ENCODE measurements at places on chromosomes 4 and X.

DNA sequence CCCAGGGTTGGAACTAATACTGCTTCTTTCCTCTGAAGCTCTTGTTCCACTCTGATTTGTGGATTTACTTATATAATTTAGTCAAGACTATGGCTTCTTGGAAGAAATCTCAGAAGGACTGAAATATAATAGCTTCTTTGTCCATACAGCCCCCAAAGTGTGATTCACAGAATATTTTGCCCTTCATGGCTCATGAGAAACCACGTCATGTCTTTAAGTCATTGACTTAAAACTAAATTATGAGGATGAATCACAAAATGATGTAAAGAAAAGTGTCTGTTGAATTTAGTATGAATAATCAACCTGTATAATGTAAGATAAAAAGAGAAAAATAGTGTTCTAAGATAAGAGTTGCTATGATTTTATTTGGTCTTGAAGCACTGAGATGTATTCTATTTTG lies 43.3 kb upstream of the AGA start:
- DNase-seq: no peak

DNA sequence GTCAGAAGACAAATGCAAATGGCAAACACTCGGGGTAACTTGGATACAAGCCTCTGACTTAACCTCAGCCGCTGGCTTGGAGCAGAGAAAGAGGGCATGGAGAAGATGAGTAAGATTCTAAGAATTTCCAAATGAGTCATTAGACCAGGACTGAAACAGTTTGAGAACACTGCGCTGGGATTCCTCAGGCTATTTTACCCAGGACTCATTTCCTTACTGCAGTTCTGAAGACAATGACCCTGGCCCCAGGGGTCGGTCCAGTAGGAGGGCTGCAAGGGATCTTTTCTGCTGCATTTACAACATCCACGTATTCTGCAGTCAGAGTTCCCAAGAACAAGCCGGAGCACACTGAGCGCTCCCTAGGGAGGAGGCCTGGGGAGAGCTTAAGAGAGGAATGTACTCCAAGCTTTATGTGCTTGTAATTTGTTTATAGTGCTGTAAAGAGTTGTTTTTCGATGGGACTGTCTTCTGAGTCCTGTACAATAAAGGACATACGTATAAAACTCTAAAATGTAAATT lies 27.3 kb upstream of the SORBS2 start:
- no peak for DNase-seq

DNA sequence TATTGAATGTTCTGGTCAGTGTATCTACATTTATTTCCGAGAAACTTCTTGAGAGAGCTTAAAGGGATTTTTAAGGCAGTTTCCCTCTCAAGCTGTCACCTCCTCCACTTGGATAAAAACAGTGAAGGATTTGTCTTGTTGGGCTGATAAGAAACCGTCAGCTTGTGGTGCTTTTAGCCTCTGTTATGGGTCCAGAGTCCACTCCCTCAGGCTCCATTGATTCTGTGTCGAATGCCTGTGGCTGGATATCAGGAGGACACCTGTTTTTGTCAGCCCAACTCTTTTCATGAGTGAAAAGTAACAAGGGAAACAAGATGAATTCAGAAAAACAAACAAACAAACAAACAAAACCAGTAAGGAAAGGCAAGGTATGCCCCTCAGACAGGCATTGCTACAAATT lies 12.4 kb downstream of the CLCN4 start:
- no peak for DNase-seq

DNA sequence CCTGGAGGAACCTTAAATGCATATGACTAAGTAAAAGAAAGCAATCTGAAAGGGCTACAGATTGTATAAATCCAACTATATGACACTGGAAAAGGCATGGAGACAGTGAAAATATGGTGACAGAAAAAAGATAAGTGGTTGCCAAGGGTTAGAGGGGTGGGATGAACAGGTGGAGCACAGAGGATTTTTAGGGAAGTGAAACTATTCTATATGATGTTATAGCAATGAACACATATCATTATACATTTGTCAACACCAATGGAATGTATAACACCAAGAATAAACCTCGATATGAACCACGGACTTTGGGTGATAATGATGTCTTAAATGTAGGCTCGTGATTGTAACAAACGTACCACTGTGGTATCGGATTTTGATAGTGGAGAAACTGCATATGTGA lies 40.7 kb downstream of the NPY5R start:
- DNase-seq: no peak

- no peak for DNase-seq
Observed at GRCh38 chrX:153492543-153492942, 2.2 kb upstream of the BGN start.

- no peak for DNase-seq
Observed at GRCh38 chr4:24599275-24599674, 14.9 kb upstream of the DHX15 start.

- DNase-seq: peak; percentile 50
Observed at GRCh38 chrX:154374313-154375155, at the start of gene FLNA. Gene FLNA (minus strand): TSS chrX:154374634. CDS start chrX:154371245, 3,389 bp downstream.

- DNase-seq: no peak
Observed at GRCh38 chr4:5800496-5800895, 89.5 kb downstream of the EVC start.

DNA sequence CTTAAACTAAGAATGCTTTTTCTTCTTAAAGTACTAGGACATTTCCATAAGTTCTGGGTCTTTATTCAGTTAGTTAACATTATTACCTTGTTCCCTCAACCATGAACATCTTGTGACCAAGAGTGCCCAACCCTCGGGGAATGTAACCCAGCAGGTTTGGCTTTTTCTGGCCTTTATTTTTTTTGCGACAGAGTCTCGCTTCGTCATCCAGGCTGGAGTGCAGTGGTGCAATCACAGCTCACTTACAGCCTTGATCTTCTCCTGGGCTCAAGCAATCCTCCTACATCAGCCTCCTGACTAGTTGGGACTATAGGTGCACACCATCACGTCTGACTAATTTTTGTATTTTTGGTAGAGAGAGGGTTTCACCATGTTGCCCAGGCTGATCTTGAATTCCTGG lies 65.1 kb downstream of the USP11 start:
- no peak for DNase-seq

- DNase-seq: no peak
Observed at GRCh38 chrX:22424919-22425318, 152.2 kb downstream of the CBLL2 start.

- DNase-seq: no peak
Observed at GRCh38 chr4:139642364-139642763, 23.3 kb upstream of the MGST2 start.

DNA sequence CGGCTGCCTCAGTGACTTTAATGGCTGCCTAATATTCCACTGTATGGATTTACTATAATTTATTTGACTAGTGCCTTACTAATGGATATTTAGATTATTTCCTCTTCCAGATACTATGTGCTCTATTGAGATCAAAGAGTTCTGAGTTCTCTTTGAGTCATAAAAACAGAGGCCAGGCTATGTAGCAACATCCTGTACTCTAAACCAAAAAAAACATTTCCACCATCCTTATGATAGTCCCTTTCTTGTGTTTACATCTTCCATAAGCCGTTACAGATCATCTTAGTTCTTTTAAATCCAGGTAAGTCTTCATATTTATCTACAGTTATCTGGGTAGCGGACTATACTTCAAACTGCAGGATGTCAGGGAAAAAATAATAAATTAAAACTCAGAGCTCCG lies 56.6 kb upstream of the TMEM184C start:
- DNase-seq: no peak

GRCh38 chr4:11496351-11496829 lies 67.7 kb upstream of the HS3ST1 start:
- DNase-seq: no peak

GRCh38 chrX:19904778-19905367 lies 17.5 kb upstream of the SH3KBP1 start:
- DNase-seq: peak; percentile 59

Measured in NCI-H1105 treated with DMSO at 0.1 percent for 48 hours (cell line).